Foreskin keratinocyte (primary cell): ENCODE measurements at places on chromosomes 16 and 17.

DNA sequence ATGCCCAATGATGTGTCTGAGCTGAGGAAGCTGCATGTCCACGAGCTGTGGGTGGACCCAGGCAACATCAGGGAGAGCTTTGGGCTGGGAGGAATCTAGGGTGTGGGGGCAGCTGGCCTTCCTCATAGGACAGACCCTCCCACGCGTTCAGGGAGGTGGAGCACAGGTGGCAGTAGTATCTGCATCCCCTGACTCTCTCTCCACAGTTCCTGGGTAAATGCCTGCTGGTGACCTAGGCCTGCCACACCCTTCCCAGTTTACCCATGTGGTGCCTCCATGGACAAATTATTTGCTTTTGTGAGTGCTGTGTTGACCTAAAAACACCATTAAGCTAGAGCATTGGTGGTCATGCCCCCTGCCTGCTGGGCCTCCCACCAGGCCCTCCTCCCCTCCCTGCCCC, 3.2 kb downstream of the HBM start:
- no peak for DNase-seq

DNA sequence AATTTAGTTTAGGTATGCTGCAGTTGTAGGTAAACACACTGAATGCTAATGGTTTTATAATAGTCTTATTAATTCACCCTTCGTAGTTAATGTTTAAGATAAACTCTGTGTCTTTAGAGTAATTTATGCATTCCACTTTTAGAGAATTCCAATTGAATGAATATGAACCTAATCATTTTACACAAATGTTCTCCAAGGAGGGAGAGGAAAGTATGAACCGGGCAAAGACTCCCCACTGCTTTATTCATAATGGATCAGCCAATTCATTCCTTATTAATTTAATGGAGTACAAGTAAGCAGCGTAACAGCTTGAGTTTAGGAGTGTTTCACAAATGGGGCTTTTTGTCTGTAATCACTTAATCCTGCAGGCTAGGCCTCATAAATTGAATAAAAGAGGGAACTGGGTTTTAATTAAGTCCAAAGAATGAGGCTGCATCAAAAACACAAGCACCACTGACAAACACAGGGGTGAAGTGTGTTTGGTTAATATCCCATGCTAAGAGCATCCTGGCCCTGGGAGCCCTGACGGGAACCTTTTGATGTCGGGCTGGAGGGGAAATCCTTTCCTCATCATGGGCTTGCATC, 375.7 kb upstream of the DYNLRB2 start:
- no peak for DNase-seq

DNA sequence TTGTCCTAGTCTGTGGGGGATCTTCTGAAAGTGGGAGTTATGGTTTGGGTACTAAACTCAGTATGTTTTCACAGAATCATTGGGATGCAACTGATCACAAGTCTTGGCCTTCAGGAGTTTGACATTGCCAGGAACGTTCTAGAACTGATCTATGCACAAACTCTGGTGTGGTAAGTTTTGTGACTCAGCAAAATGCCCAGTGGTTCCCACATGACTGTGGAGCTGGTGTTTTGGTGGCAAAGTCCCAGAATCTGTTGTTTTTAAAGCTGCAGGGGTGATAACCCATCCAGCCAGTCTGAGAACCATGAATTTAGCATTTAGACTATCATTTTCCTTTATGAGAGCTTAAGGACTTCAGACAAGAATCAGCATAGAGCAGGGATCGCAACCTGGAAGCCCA, 40.6 kb downstream of the GDE1 start:
- no peak for DNase-seq

DNA sequence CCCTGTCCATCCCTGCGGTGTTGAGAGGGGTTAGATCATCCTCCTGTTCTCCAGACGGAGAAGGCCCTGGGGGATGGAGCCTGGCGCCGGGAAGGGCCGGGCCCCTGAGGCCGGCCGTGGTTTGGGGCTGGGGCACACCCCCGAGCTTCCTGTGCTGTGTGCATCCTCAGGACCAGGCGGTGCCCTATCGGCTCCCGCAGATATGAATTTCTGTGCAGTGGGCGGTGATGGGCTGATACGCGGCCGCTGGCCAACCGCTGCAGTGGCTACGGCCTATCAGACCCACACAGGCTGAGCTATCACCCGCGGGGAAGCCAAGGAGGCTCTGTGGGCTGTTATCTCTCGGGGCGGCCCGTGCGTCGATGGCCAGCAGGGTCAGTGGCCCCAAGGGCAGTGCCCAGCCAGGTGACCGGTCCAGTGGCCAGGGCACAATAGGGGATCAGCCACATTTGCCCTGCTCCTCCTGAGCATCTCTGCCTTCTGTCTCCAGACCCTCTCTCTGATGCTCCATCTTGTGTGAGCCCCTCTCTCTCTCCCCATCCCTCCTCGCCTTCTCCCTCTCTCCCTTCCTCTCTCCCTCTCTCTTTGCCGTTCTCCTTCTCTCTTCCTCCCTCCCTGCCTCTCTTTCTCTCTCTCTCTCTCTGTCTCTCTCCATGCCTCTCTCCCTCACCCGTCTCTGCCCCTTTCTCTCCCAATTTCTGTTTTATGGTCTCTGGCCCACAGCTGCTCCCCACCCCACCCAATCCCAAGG, 38.7 kb downstream of the ZFPM1 start:
- DNase-seq, result no peak

DNA sequence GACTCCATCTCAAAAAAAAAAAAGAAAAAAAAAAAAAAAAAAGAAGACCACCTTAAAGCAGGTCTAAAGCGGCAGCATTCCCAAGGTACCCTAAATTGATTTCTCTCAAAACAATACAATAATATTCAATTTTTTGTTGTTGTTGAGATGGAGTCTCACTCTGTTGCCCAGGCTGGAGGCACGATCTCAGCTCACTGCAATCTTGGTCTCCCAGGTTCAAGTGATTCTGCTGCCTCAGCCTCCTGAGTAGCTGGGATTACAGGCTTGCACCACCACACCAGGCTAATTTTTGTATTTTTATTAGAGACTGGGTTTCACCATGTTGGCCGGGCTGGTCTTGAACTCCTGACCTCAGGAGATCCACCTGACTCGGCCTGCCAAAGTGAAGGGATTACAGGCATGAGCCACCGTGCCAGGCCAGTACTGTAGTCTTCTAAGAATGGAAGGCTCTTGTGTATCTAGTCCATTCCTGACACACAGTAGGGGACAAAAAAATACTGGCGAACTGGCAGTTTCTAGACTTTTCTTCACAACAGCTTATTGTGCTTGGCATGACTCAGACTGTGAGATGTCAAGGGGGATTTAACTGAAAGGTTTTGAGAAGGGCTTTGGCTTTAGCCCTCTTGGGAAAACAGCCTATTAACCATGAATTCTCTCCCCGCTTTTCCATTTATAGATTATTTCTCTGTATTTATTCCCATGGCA, 17.3 kb downstream of the CDR2 start:
- no peak for DNase-seq

DNA sequence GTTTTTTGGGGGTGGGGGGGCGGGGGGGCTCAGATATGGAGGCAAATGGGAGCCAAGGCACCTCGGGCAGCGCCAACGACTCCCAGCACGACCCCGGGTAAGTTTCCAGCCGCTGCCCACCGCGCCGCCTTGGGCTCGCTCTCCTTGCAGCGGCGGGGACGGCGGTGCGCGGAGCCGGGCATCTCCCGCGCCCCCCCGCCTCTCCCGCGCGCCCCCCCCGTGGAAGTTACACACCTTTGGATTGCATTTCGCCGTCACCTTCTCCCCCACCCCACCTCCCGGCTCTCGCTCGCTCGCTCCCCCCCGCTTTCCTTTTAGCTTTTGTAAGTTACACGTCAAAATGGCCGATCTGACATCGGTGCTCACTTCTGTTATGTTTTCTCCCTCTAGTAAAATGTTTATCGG, 387 bp downstream of the MSI2 start:
- DNase-seq, result peak; percentile 13

- no peak for DNase-seq
Observed at GRCh38 chr17:68559316-68559715, 41.9 kb downstream of the FAM20A start.

GRCh38 chr16:84976644-84977400, 34.5 kb downstream of the ZDHHC7 start:
- no peak for DNase-seq

DNA sequence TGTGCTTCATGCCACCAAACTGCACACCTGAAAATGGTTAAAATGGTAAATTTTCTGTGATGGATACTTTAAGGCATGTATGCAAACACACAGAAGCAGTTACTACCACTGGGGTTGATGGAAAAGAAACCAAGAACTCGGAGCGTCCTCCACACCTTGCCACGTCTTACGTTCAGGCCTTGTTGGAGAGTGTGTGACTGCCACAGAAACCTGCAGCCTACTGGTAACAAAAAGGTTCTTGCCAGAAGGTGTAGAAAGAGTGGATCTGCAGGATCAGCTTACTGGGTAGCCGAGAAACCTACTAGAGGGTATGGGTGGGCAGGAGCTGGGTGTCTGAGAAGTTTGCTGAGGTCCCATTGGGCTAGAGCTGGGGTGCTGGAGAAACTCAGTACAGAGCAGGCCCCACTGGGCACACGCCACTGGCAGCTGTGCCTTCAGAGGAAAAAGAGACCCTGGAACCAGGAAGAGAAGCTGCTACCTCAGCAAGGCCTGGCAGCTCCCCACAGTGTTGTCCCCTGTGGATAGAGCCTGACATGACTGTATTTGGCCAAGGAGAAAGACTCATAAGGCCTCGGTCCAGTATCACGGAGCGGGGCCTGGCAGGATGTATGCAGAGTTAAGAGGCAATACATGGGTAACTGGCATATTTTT, 204.6 kb downstream of the SEC14L1 start:
- DNase-seq, result no peak

GRCh38 chr16:6694636-6695035, 638.0 kb upstream of the RBFOX1 start:
- no peak for DNase-seq
